COLO829 (cell line): ENCODE measurements at places on chromosomes 7 and 10.
A peak's percentile ranks its signal among the peaks of the same experiment; 100 is the strongest.

- DNase-seq, result no peak
These were observed 676.5 kb downstream of the NRG3 start for GRCh38 chr10:82551506-82551905.

DNA sequence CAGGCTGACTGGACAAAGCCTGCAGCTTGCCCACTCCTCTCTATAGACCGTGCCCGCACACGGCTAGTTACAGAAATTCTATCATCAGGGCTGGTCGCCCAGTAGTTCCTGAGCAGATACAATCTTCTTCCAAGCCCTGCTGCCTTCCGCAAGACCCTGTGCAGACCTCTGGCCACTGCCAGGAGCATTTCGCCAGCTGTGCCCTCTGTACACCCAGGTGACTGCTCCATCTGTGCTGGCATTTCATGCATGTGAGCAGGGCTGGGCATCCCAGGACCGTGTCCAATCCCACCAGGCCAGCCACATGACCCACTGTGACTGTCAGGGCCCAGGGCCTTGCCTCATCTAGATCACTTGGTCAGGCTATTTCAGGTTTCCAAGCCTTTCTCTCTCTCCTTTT is 36.9 kb downstream of the HSPA12A start:
- no peak for DNase-seq

- DNase-seq, result no peak
These were observed 90.5 kb downstream of the PLXNA4 start for GRCh38 chr7:132485600-132486273.

- DNase-seq, result no peak
These were observed 237.9 kb downstream of the MGMT start for GRCh38 chr10:129704786-129705525.

- no peak for DNase-seq
These were observed 60.4 kb downstream of the VIPR2 start for GRCh38 chr7:159084069-159084801.

GRCh38 chr10:24340883-24341282 is 131.9 kb downstream of the KIAA1217 start:
- no peak for DNase-seq

DNA sequence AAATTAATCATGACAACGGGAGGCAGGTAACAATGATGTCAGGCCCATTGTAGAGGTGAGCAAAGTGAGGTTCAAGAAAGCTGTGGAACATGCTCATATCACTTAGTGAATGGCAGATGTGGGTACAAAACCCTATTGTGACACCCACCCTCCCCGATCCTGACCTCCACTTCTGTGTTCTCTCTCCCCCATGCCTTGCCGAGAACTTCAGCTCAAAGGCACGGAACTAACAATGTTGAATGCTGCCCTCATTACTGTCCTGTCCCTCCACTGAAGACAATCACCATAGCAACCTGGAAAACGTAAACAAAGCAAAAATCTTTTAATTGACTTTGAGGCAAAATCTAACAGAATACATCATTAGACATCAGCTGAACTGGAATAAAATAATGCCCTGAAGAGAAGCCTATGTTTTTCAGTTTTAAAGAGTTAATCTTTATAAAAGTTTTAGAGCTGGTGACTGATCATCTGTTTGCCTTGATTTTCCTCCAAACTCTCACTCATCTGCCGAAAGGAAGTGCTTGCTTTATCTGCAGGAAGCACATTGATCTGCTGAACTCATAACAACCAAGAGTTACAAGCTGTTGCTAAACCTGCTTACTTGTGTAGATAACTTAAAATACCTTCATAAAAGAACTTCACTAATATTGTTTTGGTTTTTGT is 133.6 kb downstream of the CUBN start:
- peak; percentile 29 for DNase-seq

DNA sequence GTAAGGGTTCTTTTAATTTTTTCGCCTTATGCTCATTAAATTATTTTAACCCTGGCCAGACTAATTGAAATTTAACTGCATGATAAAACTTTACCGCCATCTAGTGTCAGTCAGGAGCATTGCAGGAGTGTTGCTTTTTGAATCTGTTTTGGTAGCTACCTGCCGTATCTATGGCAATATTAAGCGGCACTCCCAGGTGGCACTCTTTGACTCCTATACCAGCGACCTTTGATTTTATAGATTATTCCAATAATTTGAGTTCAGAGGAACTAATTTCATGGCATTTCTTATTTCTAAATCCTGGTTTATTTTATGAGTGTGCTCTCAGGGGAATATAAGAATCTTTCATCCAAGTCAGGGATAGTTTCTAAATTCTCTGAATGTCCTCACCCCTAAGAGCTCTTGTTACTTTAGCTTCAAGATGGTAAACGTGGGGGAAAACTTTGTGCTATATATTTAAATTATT is 198.9 kb downstream of the REEP3 start:
- no peak for DNase-seq

GRCh38 chr10:22601618-22602017 is 112.8 kb downstream of the PIP4K2A start:
- DNase-seq, result no peak

- DNase-seq, result no peak
These were observed 38.9 kb upstream of the CNNM1 start for GRCh38 chr10:99290306-99290705.

DNA sequence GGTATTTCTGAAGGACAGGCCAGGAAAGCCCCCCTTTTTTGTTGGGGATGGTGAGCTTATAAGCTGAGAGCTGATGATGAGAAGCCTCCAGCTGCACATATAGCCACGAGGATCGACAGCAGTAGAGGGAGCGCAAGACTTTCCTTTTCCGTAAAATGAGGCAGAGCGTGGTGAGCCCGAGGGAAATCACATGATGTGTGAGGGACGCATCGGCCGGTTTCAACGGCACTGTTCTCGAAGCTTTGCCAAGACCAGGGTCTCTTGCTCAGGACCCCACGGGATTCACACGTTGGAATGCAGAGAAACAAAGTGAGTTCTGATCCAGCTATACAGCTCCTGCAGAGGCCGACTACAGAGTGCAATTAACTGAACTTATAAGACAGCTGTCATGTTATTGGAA is 55.7 kb downstream of the ADAM12 start:
- DNase-seq, result no peak

- DNase-seq, result peak; percentile 75
These were observed 123.9 kb downstream of the ADAM12 start for GRCh38 chr10:126264102-126265018.

DNA sequence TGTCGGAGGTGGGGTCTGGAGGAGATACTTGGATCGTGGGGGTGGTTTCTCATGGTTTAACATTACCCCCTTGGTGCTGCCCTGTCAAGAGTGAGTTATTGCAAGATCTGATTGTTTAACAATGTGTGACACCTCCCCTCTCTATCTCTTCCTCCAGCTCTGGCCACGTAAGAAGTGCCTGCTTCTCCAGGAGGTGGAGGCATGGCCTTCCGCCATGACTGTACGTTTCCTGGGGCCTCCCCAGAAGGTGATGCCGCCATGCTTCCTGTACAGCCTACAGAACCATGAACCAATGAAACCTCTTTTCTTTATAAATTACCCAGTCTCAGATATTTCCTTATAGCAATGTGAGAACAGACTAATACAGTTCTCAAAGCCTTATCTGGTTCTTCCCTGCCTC is 547.0 kb downstream of the CALN1 start:
- DNase-seq, result no peak
